ENCODE measurements at places on chromosomes 11 and 22. TPM values are rescaled to one million over a fixed set of nuclear protein-coding genes. Genes with fewer than 3 reads are reported as not detected.

The CHADL gene
- 3.0 TPM for total RNA-seq

The PANX2 gene
- total RNA-seq: 1.5 TPM

The ANO9 gene
- not detected for total RNA-seq

The SOX6 gene
- 1.2 TPM for total RNA-seq

The UPB1 gene
- total RNA-seq: 0.30 TPM

The CRYBA4 gene
- total RNA-seq: not detected

The SLC22A9 gene
- total RNA-seq: not detected

The CLCF1 gene
- total RNA-seq: 1.8 TPM

The PATE4 gene
- not detected for total RNA-seq

The CCS gene
- 41.6 TPM for total RNA-seq

The ACCS gene
- 6.5 TPM for total RNA-seq

The NECTIN1 gene
- total RNA-seq: 1.5 TPM

The CRY2 gene
- total RNA-seq: 15.6 TPM

The OR51B5 gene
- total RNA-seq: 0.30 TPM

The GGT5 gene
- 0.23 TPM for total RNA-seq

The ZP1 gene
- total RNA-seq: 0.60 TPM

The CELF1 gene
- 67.1 TPM for total RNA-seq

The ESAM gene
- 0.37 TPM for total RNA-seq

The OR10A2 gene
- total RNA-seq: not detected

The CAPN5 gene
- 27.5 TPM for total RNA-seq

The MPPED2 gene
- not detected for total RNA-seq

The KCNE3 gene
- total RNA-seq: 4.5 TPM

The ADAMTS15 gene
- total RNA-seq: 1.8 TPM

The CDC42EP1 gene
- total RNA-seq: 18.1 TPM

The POU2AF1 gene
- total RNA-seq: not detected

The FGF19 gene
- not detected for total RNA-seq

The YAP1 gene
- total RNA-seq: 139 TPM

The UPK3A gene
- not detected for total RNA-seq

The LDHAL6A gene
- not detected for total RNA-seq

The SLC29A2 gene
- total RNA-seq: 0.97 TPM

The OR52H1 gene
- total RNA-seq: 0.30 TPM

The OR6A2 gene
- 0.30 TPM for total RNA-seq

The SEZ6L gene
- not detected for total RNA-seq

The NOX4 gene
- total RNA-seq: 4.2 TPM

The NEFH gene
- total RNA-seq: 0.59 TPM

The ASCC2 gene
- total RNA-seq: 42.2 TPM

The MS4A1 gene
- total RNA-seq: not detected

The ART1 gene
- total RNA-seq: not detected

The LRRC51 gene
- 4.3 TPM for total RNA-seq

The POLA2 gene
- total RNA-seq: 1.5 TPM

The OR6T1 gene
- not detected for total RNA-seq

The TMEM45B gene
- total RNA-seq: not detected

The LGR4 gene
- 25.2 TPM for total RNA-seq

The MED17 gene
- total RNA-seq: 35.4 TPM

The PRODH gene
- total RNA-seq: not detected

Data from smooth muscle cell of the umbilical artery (primary cell).